ENCODE measurements at places on chromosomes 6 and 20.

DNA sequence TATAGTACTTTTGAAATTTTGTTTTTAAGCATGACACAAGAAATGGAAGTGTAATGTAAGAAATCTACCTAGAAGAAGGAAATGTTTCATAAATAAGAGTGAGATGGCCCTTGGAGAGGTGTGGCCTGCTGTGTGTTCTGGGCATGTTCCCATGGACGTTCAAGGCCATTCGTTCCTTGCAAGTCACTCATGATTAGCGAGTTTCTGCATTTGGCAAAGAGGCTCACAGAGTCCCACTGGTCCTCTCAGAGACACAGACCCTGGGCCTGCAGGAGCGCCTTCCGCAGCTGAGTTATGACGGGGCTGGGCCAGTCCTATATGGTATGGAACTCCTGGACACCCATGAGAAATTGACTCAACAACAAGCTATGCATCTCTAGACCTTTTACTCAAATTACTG, 7.2 kb downstream of the THBS2 start:
- DNase-seq: no peak

DNA sequence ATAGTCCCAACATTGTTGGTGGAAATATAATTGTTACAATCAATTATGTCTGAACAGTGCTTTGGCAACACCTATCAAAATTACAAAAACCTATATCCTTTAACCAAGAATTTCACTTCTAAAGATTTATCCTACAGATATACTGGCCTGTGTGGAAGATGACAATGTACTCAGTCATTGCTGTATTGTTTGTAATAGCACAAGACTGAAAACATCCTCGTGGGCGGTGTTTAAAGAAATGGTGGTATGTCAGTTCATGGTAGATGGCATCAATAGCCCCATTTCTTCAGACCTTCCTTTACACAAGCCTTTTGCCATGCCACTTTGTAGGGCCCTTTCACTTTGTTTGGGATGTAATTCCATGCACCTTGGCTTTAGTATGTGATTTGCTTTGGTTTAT, 9.8 kb upstream of the TPBG start:
- DNase-seq: no peak

DNA sequence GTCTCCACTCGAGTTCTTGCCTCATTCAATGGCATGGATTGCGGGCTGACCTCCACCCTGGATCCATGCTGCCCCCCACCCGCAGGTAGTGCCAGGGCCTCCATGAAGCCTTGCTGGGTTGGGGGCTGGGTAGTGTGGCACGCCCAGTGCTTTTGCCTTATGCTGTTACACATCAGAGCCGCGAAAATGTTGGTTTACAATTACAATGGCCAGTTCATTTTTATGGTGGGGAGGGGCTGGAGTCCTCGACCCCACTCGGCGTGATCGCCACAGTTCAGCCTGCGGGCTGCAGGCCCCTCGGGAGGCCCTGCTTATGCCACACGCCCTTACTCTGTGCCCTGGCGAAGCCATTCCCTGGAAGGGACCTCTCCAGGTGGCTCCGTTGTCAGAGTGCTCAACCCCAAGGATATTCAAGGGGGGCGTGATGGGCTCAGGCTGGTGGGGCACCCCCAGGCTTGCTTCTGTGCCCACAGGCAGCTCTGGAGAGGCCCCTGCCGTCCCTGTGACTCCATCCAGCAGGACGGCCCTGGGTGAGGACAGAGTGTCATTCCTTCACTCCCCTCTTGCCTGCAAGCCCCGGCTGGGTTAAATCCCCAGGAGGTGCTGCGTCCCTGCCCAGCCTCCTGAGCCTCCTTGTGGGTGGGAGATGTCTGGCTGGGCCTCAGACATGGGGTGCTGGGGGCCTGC, 14.8 kb downstream of the ITPA start:
- no peak for DNase-seq

DNA sequence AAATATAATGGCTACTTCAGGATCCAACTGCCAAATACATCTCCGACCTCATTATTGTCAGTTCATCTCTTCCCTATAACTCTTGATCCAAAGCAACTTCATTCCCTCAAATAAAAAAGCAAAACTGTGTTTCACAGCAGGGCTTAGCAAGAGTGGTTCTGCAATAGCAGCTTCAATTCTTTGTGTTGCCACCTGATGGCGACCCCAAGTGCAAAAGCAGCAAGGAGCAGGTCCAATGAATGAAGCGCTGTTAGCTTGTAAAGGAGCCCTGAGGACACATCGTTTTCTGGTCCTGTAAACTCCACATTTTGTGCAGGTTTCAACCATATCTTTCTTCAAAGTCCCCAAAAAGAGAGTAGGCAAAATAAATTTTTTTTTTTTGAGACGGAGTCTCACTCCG, 19.6 kb downstream of the RTN4IP1 start:
- DNase-seq: peak; percentile 20

DNA sequence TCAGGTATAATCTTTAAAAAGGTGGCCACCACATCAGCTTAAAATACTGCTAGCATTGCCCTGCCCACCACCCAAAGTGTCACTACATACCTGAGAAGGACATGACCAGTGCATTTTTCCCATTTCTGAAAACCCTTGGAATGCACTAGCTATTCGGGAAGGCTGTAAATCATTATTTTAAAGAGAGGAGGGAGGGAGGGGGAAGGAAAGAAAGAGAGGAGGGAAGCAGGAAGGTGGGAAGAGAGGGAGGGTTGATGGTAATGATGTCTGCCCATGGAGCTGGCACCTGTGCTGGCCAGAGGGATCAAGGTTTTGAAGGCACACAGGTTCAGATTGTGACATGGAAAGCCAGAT, 32.4 kb downstream of the VAPB start:
- DNase-seq: no peak

GRCh38 chr20:10490257-10490656, 55.2 kb downstream of the SLX4IP start:
- no peak for DNase-seq

DNA sequence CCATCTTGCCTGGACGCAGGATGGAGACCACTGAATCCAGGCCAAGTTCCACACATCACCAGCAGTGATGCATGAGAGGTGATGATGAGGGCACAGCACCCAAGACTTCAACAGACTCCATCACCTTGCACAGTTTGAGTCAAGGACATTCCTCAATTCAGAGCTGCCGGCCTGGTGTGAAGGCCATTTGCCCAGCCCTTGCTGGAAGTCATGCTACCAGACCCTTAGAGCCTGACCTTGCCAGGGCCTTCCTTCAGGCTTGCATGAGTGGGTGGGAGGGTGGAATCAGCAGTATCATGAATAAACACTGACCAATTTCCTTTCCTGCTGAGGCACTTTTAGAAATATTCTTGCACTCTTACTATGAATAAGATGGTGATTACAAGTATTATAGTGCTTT, 130.2 kb upstream of the SSTR4 start:
- no peak for DNase-seq

- DNase-seq: no peak
Measured at GRCh38 chr20:21396599-21397340, 556 bp downstream of the NKX2-4 start.

DNA sequence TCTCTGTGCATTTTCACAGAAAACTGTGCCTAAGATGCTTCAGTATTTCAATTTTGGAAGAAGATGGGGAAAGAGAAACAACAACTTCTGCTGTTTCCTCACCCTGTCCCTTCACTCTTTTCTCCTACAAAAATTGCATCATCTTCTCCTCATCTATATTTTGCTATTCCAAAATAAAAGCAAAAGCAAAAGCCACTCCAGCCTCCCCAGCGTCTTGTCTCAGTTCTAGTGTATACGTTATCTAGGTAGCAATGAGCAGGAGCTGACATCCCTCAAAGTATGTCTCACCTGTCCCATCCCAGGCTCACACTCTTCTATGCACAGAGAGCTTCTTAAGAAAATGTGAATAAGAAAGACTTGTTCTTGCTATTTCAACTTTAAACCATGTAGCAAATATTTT, 163.8 kb upstream of the TAB2 start:
- DNase-seq: no peak

DNA sequence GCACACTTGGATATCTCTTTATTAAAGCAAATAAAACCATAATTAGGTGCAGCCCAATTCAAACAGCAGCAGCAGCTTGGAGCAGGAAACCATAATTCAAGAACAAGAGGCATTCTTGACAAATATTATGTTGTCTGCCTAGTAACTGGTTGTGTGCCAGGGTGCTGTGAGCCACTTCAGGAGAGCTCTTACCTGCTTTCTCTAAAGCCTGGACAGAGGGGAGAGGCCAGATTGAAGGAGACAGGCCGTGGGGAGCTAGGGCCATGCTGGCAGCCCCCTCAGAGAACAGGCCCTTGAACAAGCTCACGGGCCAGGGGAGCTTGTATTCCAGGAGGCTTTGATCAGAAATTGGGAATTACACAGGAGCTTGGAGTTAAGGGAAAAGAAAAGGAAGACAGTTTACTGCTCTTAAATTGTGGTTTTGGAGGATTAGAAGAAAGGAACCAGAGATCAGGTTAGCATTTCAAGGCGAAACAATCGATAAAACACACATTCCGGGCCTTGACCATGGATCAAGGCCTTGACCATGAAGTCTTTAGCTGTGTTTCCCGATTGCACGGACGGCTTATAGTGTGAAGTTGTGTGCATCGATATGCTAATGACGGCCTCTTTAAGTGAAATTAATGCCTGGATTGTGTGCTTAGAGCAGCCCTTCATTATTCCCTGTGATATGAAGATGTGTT, 69.8 kb upstream of the NKX2-2 start:
- no peak for DNase-seq

DNA sequence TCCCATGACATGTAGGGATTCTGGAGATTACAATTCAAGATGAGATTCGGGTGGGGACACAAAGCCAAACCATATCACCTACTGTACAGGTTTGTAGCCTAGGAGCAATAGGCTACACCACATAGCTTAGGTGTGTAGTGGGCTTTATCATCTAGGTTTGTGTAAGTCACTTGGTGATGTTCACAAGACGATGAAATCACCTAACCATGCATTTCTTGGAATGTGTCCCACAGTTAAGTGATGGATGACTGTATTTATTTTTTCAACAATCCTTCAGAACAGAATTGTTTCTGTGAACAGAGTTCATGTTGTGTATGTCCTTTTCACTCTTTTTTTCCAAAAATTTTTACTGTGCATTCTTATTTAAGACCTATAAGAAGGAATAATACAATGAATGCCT, 76.1 kb downstream of the DTD1 start:
- DNase-seq: no peak

- DNase-seq: peak; percentile 52
Measured at GRCh38 chr20:11305406-11305805, 612.3 kb upstream of the BTBD3 start.

GRCh38 chr20:43727980-43728590, 1.3 kb upstream of the GTSF1L start:
- no peak for DNase-seq

GRCh38 chr6:158879180-158879579, 60.0 kb upstream of the EZR start:
- no peak for DNase-seq

DNA sequence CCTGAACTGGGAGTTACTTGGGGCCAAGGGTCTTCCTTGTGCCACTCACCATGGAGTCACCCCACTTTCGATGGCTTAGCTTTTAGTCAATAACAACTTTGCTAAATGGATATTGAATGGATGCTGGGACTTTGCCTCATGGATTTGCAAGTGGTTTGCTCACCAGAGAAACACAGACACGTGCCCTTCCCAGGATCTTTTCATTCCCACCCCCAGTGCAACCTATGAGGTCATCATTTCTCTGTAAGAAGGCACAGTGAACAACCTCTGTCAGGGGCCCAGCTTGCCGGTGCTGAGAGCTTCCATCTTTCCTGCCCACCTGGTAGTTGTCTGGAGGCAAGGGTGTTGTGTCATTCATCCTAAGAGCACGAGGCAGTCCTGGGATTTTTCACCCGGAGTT, 256.8 kb upstream of the PMEPA1 start:
- no peak for DNase-seq

- DNase-seq: no peak
Measured at GRCh38 chr20:9088556-9088955, 19.7 kb downstream of the PLCB4 start.

GRCh38 chr20:48458601-48459385, 369.0 kb downstream of the PREX1 start:
- DNase-seq: no peak

DNA sequence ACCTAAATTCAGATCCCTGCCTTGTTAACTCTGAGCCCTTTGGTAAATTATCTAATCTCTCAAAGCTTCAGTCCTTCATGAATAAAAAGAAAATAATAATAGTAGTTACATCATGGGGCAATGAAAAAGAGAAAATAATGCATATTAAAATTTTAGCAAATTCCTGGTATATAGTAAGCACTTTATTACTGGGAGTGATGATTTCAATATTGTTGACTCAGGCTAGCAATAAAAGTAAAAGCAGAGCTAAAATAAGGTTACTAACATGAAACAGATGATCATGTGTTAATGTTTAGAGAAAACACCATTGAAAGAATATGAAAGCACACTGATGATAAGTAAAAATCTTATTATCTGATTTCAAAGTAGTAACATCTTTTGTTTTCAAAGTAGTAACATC, 13.6 kb downstream of the GINS1 start:
- no peak for DNase-seq

DNA sequence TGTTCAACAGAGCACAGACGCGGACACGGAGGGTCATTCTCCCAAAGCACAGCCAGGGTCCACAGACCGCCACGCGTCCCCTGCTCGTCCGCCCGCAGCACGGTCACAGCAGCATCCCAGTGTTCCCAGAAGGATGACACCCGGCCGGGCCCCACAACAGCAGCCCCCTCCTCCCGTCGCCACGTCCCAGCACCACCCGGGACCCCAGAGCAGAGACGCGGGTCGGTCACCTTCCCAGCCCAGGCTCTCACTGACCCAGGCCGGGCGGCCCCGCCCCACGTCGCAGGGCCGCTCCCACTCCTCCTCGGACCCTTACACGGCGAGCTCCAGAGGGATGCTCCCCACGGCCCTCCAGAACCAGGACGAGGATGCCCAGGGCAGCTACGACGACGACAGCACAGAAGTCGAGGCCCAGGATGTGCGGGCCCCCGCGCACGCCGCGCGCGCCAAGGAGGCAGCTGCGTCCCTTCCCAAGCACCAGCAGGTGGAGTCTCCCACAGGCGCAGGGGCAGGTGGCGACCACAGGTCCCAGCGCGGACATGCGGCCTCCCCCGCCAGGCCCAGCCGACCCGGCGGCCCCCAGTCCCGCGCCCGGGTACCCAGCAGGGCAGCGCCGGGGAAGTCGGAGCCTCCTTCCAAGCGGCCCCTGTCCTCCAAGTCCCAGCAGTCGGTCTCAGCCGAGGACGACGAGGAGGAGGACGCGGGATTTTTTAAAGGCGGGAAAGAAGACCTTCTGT, 64.3 kb downstream of the FNDC1 start:
- DNase-seq: no peak

- no peak for DNase-seq
Measured at GRCh38 chr20:7025635-7026034, 258.1 kb downstream of the BMP2 start.

DNA sequence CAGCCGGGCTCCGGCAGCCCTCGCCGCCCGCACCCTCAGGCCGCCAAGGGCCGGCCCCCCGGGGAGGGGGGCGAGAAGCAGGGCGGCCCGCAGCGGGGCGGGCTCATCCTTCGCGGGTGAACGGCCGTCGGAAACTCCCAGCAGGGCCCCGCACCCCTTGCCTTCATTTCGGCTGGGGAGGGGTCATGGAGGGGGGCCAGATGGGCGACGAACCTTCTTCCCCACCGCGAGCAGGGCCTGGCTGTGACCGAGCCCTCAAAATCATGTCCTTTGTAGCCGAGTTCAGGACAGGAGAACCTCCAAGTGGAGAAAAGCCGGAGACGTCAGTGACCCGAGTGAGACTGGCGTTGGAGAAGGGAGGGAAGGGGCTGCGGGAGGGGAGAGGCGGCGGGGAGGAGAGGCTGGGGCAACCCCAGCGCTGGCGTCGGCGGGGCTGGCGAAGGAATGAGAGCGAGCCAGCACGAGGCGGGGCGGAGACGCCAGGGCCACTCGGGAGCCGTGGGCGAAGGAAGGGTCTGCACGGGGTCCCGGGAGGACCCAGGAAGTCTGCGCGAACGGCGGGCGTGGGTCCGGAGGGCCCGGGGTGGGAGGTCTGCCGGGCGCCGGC, 571 bp upstream of the FOXC1 start:
- peak; percentile 21 for DNase-seq
